ENCODE measurements at places on chromosomes 12 and 14. TPM values are rescaled to one million over a fixed set of nuclear protein-coding genes. Genes with fewer than 3 reads are reported as not detected.

The SBNO1 gene
- 7.6 TPM for total RNA-seq

The TMEM233 gene
- not detected for total RNA-seq

The DBX2 gene
- not detected for total RNA-seq

DNA sequence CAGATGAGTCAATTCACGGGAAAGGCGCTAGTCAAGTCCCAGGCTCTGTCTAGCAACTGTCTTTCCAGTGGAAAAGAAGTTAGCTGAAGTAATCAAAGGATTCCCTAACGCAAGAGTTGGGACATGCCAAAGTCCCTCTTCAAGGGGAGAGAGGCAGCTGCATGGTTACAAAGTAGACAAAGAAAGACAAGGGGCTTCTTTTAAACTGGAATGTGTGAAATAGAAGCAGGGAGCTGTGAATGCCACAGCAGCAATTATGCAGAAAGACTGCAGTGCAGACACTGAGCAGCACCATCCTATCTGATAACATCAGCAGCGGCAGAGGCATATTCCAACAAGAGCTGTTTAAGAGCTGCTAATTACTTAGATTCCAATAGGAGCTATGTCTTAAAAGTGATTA is 12.5 kb upstream of the CIPC start:
- no peak for DNase-seq

DNA sequence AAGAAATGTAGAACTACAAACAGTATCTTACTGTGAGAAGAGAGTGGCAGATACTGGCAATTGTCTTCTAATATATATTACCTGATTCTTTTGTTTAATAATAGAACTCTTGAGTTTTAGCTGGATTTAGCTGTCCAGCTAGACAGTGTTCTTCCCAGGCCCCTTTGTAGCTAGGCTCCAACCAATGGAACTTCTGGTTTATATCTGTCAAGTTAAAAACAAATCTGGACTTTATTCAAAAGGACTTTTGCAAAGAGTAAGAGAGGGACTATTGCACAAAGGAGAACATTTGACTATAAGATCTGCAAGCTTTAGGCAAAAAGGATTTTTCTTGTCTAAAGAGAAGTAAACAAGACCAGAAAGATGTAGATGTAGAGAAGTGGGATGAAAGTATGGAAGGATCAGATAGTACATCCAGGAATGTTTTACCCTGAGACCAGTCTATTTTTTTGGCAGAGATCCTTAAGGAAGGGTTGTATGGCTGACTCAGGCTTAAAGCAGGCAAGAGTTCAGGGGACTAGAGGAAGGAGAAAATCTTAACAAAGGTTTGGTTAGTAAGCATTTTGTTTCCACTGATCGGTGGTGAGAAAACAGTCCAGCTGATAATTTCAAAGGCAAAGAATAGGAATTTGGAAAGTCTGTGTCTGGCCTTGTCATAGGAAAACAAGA is 111.1 kb upstream of the PLEKHA5 start:
- peak; percentile 41 for DNase-seq

Data from Caki2 (cell line).